Progenitor cell of endocrine pancreas (in vitro differentiated cells): ENCODE measurements at places on chromosomes 7 and 10. TPM values are rescaled to one million over a fixed set of nuclear protein-coding genes. Genes with fewer than 3 reads are reported as not detected.

DNA sequence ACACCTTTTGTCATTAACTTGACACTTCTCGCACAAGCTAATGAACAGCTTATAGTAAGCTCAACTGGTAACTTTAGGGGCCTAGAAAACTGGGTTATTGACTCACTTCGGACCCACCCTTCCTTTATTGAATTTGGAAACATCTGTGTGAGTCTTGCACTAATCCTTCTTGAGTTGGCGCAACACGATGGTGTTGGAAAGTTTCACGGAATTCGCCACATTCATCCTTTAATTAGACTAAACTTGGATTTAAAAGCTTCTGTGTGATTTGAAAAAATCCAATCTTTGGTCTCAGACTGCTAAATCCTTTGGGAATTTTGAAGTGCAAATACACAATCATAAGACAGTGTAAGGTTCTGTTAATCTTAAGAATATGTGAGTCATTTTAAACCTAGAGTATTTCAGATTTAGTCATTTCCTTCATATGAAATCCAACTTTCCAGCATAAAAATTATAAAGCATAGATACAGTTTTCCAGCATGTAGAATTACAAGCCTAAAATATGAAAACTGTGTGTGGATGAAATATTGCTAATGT, 15.1 kb downstream of the FZD8 start:
- no peak overlapping the region for H3K27ac ChIP-seq
- H3K27me3 ChIP-seq, result no peaks in the 10 kb centered on the region
- DNase-seq, result no peak
- H3K4me1 ChIP-seq, result no peaks in the 10 kb centered on the region
- H3K36me3 ChIP-seq, result no peaks in the 10 kb centered on the region
- H3K4me3 ChIP-seq, result no peak overlapping the region

GRCh38 chr10:22340329-22341189, 4.7 kb upstream of the SPAG6 start:
- peak; percentile 63 for DNase-seq
- H3K27me3 ChIP-seq, result peaks cover 78% of the 10 kb centered on the region
- peak overlapping the region; percentile 83 for H3K4me3 ChIP-seq
- peaks cover 4% of the 10 kb centered on the region for H3K4me1 ChIP-seq
- H3K36me3 ChIP-seq, result no peaks in the 10 kb centered on the region
- peak overlapping the region; percentile 95 for H3K27ac ChIP-seq

DNA sequence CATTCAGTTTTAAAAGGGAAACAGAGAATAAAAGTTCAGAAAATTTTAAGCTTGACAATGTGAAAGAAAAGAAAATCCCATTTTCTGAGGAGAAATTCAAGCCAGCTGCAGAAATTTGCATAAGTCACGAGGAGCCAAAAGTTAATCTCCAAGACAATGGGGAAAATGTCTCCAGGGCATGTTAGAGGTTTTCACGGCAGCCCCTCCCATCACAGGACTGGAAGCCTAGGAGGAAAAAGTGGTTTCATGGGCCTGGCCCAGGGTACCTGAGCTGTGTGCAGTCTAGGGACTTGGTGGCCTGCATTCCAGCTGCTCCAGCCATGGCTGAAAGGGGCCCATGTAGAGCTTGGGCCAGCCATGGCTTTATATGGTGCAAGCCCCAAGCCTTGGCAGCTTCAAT, 59.6 kb upstream of the NXPH1 start:
- peaks cover 3% of the 10 kb centered on the region for H3K36me3 ChIP-seq
- no peak overlapping the region for H3K27ac ChIP-seq
- H3K4me3 ChIP-seq, result no peak overlapping the region
- no peaks in the 10 kb centered on the region for H3K27me3 ChIP-seq
- H3K4me1 ChIP-seq, result no peaks in the 10 kb centered on the region

DNA sequence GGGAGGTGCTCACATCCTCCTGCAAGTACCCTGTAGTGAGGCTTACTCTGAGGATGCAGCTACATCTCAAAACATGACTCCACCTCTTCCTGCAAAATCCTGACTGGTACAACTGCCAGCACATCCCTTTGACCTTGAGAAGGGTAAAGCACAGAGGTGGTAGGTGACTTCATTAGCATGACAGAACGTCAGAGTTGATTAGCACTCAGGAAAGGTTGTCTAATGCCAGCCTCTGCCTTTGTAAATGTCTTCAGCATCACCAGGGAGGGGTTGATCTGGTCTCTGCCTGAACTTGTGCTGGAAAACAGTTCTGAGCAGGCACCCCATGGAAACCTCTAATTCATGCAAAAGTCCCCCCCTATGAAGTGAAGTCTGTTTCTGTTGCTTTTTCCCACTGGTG, 591.3 kb upstream of the GALNT17 start:
- H3K27ac ChIP-seq, result no peak overlapping the region
- H3K27me3 ChIP-seq, result peaks cover 7% of the 10 kb centered on the region
- H3K36me3 ChIP-seq, result no peaks in the 10 kb centered on the region
- DNase-seq, result no peak

DNA sequence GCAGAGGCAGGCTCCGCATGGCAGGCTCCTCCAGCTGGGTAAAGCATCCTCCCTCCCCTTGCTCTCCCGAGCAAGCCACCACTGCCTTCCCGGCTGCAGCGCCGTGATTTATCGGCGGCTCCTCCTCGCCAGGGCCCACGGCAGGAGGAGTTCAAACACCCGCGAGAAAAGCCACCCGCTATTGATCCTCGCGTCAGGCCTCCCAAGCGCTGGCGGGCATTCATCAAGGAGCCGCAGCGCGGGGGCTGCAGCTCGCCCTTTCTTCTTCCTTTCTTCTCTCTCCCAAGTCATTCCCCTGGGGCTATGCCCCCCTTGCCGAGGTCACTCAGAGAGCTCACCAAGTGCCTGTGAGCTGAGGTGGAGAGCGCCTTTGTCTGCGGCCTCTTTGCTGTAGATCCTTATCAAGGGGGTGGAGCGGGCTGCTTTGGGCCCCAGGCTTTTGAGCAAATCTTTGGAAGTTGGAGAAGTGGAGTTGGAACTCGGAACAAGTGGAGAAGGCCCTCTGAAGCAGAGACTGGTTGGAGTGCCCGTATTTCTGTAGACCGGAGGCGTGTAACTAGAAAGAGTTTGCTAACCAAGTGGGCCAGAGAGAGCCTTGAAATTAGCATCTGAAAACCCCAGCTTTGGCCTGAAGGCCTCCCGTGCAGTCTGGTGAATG, 107.2 kb upstream of the PPIF start:
- DNase-seq, result peak; percentile 29
- H3K36me3 ChIP-seq, result peaks cover 8% of the 10 kb centered on the region
- peaks cover 37% of the 10 kb centered on the region for H3K4me1 ChIP-seq

DNA sequence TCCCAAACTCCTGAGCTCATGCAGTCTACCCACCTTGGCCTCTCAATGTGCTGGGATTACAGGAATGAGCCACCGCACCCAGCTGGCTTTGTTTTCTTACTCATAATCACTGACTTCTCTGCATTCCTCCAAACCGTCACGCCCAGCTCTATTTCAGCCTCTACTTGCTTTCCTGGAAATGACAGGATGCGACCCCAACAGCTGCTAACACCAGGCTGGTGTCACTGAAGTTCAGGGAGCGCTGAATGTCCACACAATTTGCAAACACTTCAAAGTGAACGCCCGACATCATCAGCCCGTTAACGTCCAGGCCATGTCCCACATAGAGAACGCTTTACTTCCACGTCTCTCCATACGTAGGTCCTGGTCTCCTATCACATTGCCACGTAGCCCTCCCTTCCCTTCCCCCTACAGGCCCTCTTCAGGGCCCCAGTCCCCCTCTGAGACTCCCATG, 12.8 kb upstream of the PROSER2 start:
- H3K4me1 ChIP-seq, result peaks cover 3% of the 10 kb centered on the region
- no peaks in the 10 kb centered on the region for H3K36me3 ChIP-seq
- H3K27me3 ChIP-seq, result no peaks in the 10 kb centered on the region
- H3K4me3 ChIP-seq, result no peak overlapping the region
- H3K27ac ChIP-seq, result no peak overlapping the region
- DNase-seq, result no peak

DNA sequence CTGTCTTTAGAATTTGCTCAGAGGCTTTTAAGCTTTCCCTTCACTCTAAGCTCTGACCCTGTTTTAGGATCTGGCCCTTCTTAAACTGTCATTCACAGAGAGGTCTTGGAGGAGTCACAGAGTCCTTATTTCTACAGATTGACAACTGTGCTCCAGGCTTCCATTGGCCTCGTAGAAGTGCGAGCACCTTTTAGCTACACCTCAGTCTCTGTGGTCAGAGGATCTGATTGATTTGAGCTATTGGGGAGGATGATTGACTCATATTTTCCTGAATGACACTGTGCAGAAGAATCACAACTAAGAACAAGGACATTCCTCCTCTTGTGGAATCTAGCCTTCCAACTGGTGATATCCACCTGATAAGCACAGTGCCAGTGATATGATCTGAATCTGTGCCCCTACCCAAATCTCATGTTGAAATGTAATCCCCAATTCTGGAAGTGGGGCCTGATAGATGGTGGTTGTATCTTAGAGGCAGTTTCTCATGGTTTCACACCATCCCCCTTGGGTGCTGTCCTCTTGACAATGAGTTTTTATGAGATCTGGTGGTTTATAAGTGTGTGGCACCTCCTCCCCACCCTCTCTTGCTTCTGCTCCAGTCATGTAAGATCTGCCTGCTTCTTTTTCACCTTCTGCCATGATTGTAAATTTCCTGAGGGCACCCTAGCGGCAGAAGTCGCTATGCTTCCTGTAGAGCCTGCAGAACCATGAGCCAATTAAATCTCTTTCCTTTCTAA, 3.2 kb downstream of the CYP3A7 start:
- H3K27me3 ChIP-seq, result no peaks in the 10 kb centered on the region
- no peak overlapping the region for H3K27ac ChIP-seq
- no peak for DNase-seq
- H3K36me3 ChIP-seq, result no peaks in the 10 kb centered on the region

DNA sequence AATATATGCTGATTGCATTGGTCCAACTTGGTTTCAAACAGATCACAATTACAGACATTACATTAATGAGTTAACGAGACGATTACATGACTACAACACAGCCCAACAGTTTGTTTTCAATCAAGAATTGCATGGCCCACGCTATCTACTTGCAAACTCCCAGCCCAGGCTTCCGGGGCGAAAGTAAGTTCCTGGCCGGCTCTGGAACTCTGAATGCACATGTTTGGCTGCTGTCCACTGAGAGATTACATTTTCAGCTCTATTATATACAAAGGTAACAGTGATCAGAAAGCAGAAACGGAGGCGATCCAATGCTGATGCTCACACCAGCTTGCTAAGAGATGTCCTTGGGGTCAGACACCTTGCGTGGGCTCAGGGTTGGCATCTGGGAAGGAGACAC, 206.3 kb downstream of the FANK1 start:
- H3K4me3 ChIP-seq, result no peak overlapping the region
- H3K27me3 ChIP-seq, result peaks cover 6% of the 10 kb centered on the region
- H3K27ac ChIP-seq, result no peak overlapping the region
- DNase-seq, result no peak
- H3K4me1 ChIP-seq, result no peaks in the 10 kb centered on the region
- H3K36me3 ChIP-seq, result no peaks in the 10 kb centered on the region

DNA sequence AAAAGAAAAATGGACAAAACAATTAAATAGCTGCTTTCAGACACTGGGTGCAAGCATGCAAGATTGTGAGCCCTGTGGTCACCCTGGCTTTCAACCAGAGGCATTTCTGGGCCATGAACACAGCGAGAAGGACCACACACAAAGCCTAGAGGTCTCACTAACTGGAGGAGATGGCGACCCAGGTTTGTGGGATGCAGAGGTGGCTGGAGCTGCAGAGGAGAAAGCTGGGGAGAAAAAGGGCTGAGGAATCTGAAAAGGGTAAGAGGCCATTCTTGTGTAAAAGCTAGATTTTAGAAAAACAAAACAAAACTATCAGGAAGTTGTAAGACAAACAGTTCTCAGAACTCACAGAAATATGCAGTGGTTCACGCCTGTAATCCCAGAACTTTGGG, 30.1 kb upstream of the PTPRN2 start:
- no peaks in the 10 kb centered on the region for H3K27me3 ChIP-seq
- no peak for DNase-seq
- H3K36me3 ChIP-seq, result peaks cover 3% of the 10 kb centered on the region
- H3K27ac ChIP-seq, result no peak overlapping the region
- H3K4me1 ChIP-seq, result no peaks in the 10 kb centered on the region
- H3K4me3 ChIP-seq, result no peak overlapping the region

GRCh38 chr7:106827626-106828025, 37.5 kb upstream of the PIK3CG start:
- H3K27ac ChIP-seq, result no peak overlapping the region
- no peaks in the 10 kb centered on the region for H3K27me3 ChIP-seq
- peaks cover 2% of the 10 kb centered on the region for H3K36me3 ChIP-seq
- no peak for DNase-seq
- H3K4me3 ChIP-seq, result no peak overlapping the region

DNA sequence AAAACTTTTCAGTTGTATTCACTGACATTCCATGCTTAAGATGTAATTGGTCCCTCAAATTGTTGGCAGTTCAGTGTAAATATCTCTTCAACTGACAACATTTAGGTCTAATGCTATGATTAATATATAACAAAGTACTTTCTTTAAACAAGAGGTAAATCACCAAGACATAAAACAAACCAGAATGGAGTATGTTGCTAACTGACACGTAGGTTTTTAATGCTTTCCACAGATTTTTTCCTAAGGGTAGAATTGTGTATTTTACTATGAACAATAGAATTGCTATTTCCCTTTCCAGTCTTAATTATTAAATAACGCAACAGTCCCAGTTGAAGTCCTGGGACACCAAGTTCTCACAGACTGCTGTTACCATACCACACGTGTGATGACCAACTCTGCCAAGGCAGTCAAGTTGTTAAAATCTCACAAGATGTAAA, 4.1 kb downstream of the JCAD start:
- H3K4me3 ChIP-seq, result no peak overlapping the region
- H3K27ac ChIP-seq, result no peak overlapping the region
- peaks cover 40% of the 10 kb centered on the region for H3K4me1 ChIP-seq
- DNase-seq, result no peak

- no peak overlapping the region for H3K4me3 ChIP-seq
- H3K27me3 ChIP-seq, result no peaks in the 10 kb centered on the region
- no peak overlapping the region for H3K27ac ChIP-seq
- no peak for DNase-seq
- peaks cover 1% of the 10 kb centered on the region for H3K4me1 ChIP-seq
These were observed 20.5 kb upstream of the FAM13C start for GRCh38 chr10:59382831-59383295.

DNA sequence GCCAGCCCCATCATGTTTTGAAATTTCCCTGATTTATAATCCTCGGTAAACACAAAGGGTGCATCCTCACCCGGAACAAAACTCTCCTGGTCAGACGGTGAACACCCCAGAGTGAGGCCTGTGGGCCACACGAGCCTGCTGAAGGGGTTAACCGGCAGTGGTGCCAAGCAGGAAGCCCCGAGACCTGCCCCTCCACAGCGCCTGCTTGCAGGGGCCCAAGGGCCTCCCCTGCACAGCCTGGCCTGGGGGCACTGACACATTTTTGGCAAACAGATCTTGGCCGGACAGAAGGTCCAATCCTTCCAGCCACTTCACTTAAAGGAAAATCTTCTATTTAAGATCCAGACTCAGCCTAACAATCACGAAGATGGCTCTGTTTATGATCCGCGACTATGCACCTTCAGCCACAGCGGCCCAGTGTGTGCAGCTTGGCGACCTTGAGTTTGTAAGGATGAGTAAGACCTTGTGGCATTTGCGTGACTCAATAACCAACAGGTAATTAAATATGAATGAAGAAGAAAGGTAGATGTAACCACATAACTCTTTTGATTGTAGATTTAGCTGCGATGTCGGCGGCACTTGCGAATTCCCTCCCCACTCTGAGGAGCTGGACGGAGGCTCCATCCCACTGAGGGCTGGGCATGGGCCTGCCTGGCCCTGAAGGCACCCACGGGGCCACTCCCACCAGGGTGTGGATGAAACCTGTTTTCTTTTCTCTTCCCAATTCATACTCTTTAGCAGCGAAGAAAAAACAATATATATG, 328.2 kb downstream of the DNAJB6 start:
- H3K27ac ChIP-seq, result no peak overlapping the region
- peaks cover 31% of the 10 kb centered on the region for H3K27me3 ChIP-seq
- no peaks in the 10 kb centered on the region for H3K4me1 ChIP-seq
- H3K36me3 ChIP-seq, result no peaks in the 10 kb centered on the region

The NCF1 gene
- 0.58 TPM in 1 of 2 replicates, not detected in the other for total RNA-seq

The EXOC4 gene
- total RNA-seq, result 136 and 145 TPM in 2 replicates

The DKK1 gene
- 2.5 and 4.7 TPM in 2 replicates for total RNA-seq

The MRPS33 gene
- total RNA-seq, result 48.5 and 49.6 TPM in 2 replicates
